Activated CD4-positive, alpha-beta T cell treated with anti-CD3 and anti-CD28 coated beads, Interleukin-2, amount 10 ng/mL, durations not matched to agents 24 days and 14 days (primary cell): ENCODE measurements at places on chromosomes 1 and 21.

- no peak for DNase-seq
Observed at GRCh38 chr1:2639203-2639602, 6.4 kb upstream of the MMEL1 start.

GRCh38 chr1:211737115-211738035, 62.0 kb upstream of the NEK2 start:
- no peak for DNase-seq

DNA sequence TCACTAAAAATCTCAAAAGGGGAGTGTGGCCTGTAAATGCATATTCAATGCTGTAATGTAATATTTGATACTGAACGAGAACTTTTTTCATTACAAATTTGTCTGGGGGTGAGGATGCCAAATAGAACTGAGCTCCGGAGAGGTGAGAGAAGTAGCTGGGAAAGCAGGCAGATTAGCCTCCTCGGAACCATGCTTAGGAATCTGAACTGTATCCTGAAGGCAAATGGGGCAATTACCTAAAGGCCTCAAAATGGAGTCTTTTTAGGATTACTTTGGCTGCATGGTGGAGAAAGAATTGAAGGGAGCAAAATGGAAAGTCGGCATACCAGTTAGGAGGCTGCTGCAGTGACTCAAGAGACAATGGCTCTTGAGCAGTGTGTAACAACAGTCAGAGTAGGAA, 178.8 kb downstream of the CDC7 start:
- DNase-seq: no peak

DNA sequence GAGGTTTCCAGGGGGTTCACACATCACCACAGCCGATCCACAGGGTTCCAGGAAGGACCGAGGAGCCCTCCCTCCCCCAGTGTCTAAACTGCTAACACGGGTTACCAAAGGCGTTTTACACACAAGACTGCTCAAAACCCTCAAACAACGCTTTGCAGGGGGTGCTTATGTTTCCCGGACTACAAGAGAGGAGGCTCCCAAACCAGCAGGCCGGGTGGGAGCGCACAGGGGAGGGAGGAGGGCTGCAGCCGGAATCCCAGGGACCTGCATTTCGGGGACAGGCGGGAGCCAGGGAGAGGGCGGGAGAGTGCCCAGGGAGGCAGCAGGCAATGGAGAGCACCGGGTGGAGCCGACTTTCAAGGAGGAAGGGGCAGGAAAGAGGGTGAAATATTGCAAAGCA, 50.8 kb downstream of the ACBD3 start:
- no peak for DNase-seq

- no peak for DNase-seq
Observed at GRCh38 chr1:243991650-243992049, 59.4 kb upstream of the ZBTB18 start.

- DNase-seq: no peak
Observed at GRCh38 chr1:57819893-57820292, 396.0 kb upstream of the DAB1 start.

GRCh38 chr1:25613091-25613490, 3.5 kb upstream of the MAN1C1 start:
- no peak for DNase-seq

DNA sequence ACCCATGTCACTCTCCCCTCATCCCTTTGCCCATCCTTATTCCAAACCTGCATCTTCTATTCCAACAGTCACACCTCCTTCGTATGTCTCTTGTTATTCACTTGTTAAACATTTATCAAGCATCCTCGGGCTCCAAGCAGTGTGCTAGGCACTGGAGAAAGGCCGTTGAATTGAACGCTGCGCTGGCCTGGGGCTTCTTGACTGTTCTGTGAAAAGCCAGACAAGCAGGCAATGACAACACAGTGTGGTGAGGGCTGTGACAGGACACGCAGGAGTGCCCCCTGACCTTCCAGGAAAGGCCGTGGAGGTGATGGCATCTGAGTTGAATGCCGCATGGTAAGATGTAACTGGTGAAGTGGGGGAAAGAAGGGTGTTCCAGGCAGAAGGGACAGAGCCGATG, 19.2 kb downstream of the ETV3 start:
- DNase-seq: no peak

- no peak for DNase-seq
Observed at GRCh38 chr1:66327588-66327987, 206.4 kb upstream of the SGIP1 start.

DNA sequence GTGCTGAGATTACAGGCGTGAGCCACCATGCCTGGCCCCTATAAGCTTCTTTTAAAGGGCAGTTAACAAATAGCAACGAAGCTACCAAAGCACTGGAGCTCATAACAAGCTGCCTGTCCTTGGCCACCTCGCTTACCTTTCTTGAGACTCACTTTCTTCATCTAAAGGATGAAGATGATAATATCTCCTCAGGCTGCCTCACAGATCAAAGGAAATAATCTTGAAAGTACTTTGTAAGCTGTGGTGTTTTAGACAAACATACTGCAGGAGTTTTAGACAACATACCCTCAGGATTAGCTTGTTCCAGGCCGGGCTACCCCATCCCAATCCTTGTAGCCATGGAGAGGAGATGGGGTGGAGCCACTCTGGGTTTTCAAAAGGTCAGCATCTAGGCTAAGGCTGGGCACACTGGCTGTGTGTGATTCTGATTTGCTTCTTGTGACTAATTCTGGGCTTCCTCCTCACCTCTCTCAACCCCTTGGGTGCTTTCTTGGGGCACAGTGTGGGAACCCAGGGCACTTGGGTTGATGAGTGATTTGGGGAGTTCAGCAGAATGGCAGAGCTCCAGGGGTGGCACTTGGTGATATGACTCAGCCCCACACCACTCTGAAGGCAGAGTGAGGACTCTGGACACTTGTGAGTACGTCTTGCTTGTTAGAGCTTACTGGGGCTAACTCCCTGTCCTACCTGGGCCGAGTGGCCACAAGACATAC, 5.2 kb downstream of the GPR25 start:
- peak; percentile 53 for DNase-seq

DNA sequence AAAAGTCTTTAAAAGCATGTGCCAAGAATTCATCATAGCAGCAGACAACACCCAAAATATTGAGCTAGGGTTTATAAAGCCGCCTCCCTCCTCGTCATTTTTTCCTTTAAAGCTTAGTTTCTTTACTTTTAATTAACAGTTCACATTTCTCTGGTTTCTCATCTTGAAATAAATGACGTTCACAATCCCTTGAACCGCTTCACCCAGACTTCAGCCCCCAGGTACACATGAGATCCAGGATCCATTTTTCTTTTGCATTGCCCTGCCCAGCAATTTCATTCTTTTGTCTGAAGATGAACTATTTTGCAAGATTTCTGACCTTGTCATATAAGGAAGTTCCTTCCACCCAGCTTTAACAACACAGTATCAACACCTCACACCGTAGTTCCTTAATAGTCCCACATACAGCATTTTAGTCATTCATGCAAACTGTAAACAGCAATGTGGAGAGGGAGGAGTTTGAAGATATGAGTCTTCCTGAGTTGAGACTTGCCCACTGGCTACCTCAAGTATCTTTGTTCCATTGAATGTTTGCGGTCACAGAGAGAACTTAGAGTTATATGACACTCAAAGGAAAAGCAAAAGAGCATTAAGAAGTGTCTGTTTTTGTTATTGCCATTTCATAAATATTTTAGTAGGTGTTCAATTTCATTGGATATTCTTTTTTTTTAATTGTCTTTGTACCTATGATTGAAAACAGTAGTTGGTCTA, 35.3 kb upstream of the CACYBP start:
- peak; percentile 85 for DNase-seq

DNA sequence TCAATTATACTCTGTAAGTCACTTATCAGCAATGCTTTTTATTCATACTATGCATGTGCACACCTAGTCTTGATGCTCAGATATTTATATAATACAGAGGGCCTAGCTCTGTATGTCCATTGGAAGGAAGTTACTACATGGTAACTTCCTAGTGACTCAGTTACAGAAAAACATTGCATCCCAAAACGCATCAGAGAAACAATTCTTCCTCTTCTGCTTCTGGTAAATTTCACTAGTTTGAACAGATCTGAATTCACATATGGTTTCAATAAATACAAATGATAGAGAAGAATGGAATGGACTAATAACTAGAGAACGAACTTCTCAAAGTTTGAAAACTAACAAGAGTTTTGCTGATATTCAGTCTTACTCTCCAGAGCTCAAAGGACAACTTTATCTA, 811.3 kb upstream of the ADGRL2 start:
- no peak for DNase-seq

- DNase-seq: no peak
Observed at GRCh38 chr1:177164380-177165068, at the start of gene ASTN1. Gene ASTN1, minus strand, starts transcription at chr1:177164712. Its CDS starts 36 bp downstream, at chr1:177164676.

- no peak for DNase-seq
Observed at GRCh38 chr1:62481681-62482080, 44.8 kb downstream of the USP1 start.
